Activated naive CD8-positive, alpha-beta T cell treated with anti-CD3 and anti-CD28 coated beads, Interleukin-2, amount 10 ng/mL, durations not matched to agents 7 days and 5 days (primary cell): ENCODE measurements at places on chromosomes 1 and 21. TPM values are rescaled to one million over a fixed set of nuclear protein-coding genes. Genes with fewer than 3 reads are reported as not detected.

- H3K27ac ChIP-seq, result no peak overlapping the region
- DNase-seq, result no peak
- no peaks in the 10 kb centered on the region for H3K27me3 ChIP-seq
These were observed 130.0 kb upstream of the TNFSF4 start for GRCh38 chr1:173337126-173337525.

Gene FCRL2
- total RNA-seq, result not detected

Gene FALEC
- total RNA-seq, result 0.58 TPM

DNA sequence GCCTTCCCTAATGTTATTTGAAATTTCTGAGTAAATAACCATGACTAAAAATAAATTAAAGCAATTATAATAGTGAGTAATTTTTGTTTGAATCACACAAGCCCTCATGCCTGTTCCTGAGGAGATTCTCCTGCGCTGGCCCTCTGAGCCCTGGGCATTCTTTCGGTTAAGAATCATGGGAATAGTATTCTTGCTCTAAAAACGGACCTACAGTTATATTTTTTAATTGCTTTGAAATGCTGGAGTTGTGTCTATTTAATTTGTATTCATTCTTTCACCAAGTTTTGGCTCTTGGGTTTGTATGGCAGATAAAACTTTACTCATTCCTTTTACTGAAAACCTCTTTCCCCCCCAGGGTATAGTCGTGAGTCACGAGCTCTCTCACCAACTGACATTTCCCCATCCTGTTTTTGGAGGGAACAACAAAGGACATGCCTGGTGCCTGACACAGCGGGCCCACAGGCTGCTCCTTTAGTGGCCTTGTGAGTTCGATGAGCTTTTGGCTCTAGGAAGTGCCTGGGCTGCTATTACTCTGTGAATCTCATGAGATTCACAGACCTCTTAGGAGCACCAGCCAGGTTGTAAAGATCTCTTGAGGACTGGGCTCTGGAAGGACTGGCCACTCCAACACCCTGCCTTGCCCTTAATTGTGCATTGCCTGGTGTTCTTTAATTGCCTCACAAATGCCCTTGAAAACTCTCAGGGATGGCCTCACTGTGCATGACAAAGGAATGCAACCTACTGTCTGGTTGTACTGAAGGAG lies 58.6 kb downstream of the DDR2 start:
- no peaks in the 10 kb centered on the region for H3K36me3 ChIP-seq
- H3K4me1 ChIP-seq, result no peaks in the 10 kb centered on the region
- H3K27me3 ChIP-seq, result peaks cover 12% of the 10 kb centered on the region
- DNase-seq, result no peak

DNA sequence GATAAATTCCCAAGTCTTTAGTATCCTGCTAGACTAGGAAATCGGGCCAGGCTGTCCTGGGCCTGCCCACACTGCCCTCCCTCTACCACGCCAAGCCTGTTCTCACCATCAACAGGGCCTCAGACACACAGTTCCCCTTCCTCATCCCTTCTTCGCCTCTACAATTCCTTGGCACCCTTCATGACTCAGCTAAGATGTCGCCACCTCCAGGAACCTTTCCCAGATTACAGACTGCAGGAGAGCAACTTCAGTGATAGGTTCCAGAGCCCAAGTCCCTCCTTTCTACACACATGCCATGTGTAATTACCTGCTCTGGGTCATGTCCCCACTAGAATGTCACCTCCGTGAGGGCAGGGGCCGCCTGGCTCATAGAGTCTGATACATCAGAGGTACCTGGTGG lies 3.3 kb downstream of the RIMS3 start:
- no peaks in the 10 kb centered on the region for H3K36me3 ChIP-seq
- H3K4me3 ChIP-seq, result no peak overlapping the region
- DNase-seq, result no peak
- H3K4me1 ChIP-seq, result peaks cover 14% of the 10 kb centered on the region

Gene LDLRAD1
- not detected for total RNA-seq

DNA sequence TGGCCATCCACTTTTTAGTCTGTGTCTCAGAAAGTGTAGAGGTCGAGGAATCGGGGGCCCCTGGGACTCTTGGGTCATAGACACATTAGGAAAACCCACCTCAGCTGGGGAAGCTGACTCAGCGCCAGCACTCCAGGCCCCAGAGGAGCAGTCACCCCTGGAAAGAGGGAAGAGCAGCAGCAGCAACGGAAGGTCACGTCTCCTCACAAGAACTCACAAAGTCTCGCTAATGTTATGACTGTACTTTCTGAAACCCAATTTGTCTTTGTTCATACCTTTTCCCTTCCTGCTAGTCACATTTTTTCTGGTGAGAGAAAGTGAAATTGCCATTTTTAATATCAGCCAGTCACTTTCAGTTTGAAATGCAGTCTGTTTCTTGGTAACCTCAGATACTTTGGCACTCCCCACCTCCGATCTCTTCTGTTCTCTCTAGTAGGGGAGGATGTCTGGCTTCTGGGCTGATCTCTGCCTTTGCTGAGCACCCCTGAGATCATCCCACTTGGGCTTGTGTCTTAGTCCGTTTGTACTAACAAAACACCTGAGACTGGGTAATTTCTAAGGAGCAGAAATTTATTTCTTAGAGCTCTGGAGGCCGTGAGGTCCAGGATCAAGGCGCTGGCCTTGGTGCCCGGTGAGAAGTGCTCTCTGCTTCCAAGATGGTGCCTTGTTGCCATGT lies 6.0 kb upstream of the NLRP3 start:
- H3K4me1 ChIP-seq, result peaks cover 34% of the 10 kb centered on the region
- H3K36me3 ChIP-seq, result no peaks in the 10 kb centered on the region
- DNase-seq, result peak; percentile 45
- peak overlapping the region; percentile 94 for H3K27ac ChIP-seq
- no peaks in the 10 kb centered on the region for H3K27me3 ChIP-seq

Gene ERICH3
- not detected for total RNA-seq

- no peaks in the 10 kb centered on the region for H3K36me3 ChIP-seq
- no peak for DNase-seq
- H3K27me3 ChIP-seq, result no peaks in the 10 kb centered on the region
- no peak overlapping the region for H3K27ac ChIP-seq
- no peaks in the 10 kb centered on the region for H3K4me1 ChIP-seq
These were observed 164.7 kb upstream of the RGS18 start for GRCh38 chr1:191993549-191993948.

- peak overlapping the region; percentile 90 for H3K27ac ChIP-seq
- peaks cover 40% of the 10 kb centered on the region for H3K4me1 ChIP-seq
- peak overlapping the region; percentile 72 for H3K4me3 ChIP-seq
- DNase-seq, result peak; percentile 41
- H3K27me3 ChIP-seq, result no peaks in the 10 kb centered on the region
- peaks cover 11% of the 10 kb centered on the region for H3K36me3 ChIP-seq
These were observed 94.4 kb downstream of the ITPKB start for GRCh38 chr1:226644541-226645176.

DNA sequence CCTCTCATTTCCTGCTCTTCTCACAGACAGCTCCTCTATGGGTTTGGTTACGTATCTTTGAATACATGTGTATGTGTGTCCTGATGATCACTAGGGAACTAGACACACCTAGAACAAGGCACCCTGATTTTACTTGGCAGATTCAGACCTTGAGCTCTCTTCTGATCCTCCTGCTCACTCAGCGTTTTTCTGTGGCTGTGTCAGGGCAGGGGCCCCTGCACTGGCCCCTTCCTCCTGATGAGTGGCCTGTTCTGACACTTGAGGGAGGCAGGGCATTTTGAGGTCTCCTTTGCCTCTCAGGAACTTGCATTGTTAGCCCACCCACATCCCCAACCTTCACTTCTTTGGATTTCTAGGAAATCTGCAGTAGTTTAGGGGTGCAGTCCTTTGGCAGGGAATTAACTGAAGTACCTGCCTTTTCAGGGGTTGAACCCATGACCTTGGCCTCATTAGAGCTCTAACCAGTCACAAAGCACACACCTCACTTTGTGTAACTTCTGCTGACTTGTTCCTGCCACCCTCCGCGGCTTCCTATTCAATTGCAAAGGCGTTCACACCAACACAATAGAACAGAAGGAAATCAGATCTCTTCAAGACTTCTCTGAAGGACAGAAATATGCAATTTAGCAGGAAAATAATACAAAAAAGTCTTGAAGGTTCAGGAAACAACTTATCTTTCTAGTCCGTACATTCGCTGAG lies 8.8 kb downstream of the SMYD2 start:
- H3K4me3 ChIP-seq, result no peak overlapping the region
- no peak for DNase-seq
- H3K27ac ChIP-seq, result no peak overlapping the region
- no peaks in the 10 kb centered on the region for H3K27me3 ChIP-seq

Gene GRIK1
- not detected for total RNA-seq

DNA sequence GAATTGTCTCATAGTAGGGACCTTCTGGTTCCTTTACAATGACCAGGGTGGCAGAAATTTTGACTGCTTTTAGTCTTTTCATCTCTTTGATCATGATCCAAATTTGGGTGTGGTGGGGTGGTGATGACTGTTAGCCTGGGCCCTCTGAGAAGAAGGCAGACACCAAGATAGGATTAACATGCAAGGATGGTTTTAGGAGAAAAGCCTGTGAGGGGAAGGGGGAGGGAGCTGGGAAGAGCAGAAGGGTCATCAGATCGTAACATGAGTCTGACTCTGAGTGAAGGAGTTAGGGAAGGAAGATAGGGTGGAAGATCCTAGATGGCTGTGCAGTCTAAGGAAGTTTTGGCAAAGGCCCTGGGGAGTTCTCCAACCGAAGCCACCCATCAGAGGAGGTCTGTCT lies 28.5 kb upstream of the CAMSAP2 start:
- H3K4me3 ChIP-seq, result no peak overlapping the region
- DNase-seq, result no peak
- H3K36me3 ChIP-seq, result no peaks in the 10 kb centered on the region
- H3K27ac ChIP-seq, result no peak overlapping the region

- no peak for DNase-seq
- no peaks in the 10 kb centered on the region for H3K27me3 ChIP-seq
- H3K4me3 ChIP-seq, result no peak overlapping the region
- no peak overlapping the region for H3K27ac ChIP-seq
- no peaks in the 10 kb centered on the region for H3K36me3 ChIP-seq
- no peaks in the 10 kb centered on the region for H3K4me1 ChIP-seq
These were observed 186.8 kb downstream of the PBX1 start for GRCh38 chr1:164745736-164746135.

DNA sequence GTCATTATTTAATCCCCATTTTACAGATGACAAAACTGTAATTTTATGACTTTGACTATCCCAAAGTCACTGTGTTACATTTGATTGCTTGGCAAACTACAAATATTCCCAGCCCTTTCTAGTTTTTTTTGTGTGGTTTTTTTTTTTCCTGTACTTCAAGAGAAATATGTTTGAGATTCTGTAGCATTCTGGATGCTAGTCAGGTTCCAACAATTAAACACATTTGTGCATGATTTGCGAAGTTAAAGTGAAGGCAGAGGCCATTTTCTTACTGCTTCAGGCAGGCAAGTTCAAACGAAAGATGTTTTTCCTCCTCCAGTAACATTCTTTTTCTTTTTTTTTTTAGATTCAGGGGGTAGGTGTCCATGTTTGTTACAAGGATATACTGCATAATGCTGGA lies 107.9 kb upstream of the SERTAD4 start:
- DNase-seq, result no peak
- peaks cover 2% of the 10 kb centered on the region for H3K27me3 ChIP-seq
- no peak overlapping the region for H3K27ac ChIP-seq
- no peak overlapping the region for H3K4me3 ChIP-seq
- H3K36me3 ChIP-seq, result no peaks in the 10 kb centered on the region
- H3K4me1 ChIP-seq, result no peaks in the 10 kb centered on the region

- H3K4me3 ChIP-seq, result no peak overlapping the region
- DNase-seq, result peak; percentile 52
- H3K27me3 ChIP-seq, result no peaks in the 10 kb centered on the region
- peaks cover 7% of the 10 kb centered on the region for H3K36me3 ChIP-seq
These were observed 11.6 kb downstream of the PEF1 start for GRCh38 chr1:31633117-31633516.

DNA sequence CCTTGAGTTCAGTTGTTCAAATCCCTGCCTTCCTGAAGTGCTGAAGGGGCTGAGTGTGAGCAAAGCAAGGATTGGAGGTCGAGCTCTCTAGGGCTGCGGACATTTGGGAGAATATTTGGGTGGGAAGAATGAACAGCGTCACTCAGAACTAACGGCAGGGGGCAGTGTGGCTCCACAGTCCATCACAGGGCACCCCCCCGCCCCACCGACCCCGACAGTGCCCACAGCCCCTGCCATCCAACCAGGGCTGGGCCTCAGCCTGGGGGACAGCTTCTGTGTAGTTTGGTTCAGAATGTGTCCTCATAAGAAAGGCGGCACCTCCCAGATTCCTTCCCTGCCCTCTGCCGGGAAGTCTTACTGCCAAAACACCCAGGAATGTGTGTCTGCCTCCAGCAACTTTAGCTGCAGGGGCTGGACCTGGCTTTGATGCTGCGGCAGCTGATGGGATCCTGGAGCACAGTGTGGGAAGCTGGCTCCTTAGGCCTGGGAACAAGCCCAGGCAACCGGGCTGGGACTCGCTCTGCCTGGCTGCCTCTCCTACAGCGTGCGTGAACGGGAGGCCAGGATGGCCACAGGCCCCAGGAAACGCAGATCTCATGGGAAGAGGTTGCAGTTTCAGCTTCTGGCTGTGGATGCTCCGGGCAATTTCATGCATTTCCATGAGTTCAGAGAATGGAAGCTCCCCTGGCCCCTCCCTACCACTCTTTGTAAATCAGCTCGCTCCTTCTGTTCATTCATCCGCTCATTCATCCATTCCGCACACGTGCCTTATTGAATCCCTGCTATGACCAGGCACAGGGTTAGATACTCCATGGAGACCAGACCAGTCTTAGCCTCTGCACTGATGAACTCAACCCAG lies 104.9 kb upstream of the TMPRSS2 start:
- peaks cover 26% of the 10 kb centered on the region for H3K27me3 ChIP-seq
- peaks cover 1% of the 10 kb centered on the region for H3K4me1 ChIP-seq
- peak; percentile 45 for DNase-seq
- H3K4me3 ChIP-seq, result no peak overlapping the region
- H3K27ac ChIP-seq, result no peak overlapping the region

DNA sequence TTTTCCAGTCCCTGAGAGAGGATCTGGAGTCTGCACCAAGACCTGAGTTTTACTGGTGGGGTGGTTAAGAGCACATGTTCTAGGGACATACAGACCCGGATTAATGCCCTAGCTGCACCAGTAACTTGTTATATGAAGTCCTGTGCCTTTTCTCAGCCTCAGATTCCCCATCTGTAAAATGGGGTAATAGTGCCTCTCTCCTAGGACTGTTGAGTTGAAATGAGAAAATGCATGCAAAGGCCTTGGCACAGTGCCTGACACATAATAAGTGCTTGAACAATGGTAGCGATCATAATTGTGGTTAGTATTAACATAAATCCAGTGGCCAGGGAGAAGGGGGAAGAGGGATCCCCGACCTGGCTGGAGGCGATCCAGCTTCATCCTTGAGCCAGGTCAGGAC lies 12.3 kb downstream of the AHDC1 start:
- H3K27ac ChIP-seq, result no peak overlapping the region
- H3K36me3 ChIP-seq, result no peaks in the 10 kb centered on the region
- H3K4me3 ChIP-seq, result no peak overlapping the region
- DNase-seq, result no peak

DNA sequence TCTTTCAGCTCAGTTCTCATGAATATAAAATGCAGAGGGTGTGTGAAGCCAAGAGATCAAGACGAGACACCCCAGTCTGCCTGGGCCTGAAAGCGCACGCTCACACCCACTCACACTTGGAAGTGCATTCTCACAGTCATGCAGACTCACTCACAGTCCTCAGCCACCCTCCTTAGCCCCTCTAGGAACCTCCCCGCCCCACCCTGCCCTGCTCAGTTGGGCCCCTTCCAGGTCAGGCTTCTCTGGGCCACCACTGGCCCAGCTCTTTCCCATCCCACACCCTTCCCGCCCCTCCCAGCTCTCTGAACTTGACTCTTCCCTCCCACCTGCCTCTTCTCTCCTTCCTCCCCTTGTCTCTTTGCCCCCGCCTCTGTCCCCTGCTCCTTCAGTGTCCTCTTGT lies 93.8 kb downstream of the EPHB2 start:
- H3K27me3 ChIP-seq, result peaks cover 4% of the 10 kb centered on the region
- H3K4me1 ChIP-seq, result no peaks in the 10 kb centered on the region
- no peak for DNase-seq
